Nephron progenitor cell (in vitro differentiated cells): ENCODE measurements at places on chromosomes 16 and 17.

DNA sequence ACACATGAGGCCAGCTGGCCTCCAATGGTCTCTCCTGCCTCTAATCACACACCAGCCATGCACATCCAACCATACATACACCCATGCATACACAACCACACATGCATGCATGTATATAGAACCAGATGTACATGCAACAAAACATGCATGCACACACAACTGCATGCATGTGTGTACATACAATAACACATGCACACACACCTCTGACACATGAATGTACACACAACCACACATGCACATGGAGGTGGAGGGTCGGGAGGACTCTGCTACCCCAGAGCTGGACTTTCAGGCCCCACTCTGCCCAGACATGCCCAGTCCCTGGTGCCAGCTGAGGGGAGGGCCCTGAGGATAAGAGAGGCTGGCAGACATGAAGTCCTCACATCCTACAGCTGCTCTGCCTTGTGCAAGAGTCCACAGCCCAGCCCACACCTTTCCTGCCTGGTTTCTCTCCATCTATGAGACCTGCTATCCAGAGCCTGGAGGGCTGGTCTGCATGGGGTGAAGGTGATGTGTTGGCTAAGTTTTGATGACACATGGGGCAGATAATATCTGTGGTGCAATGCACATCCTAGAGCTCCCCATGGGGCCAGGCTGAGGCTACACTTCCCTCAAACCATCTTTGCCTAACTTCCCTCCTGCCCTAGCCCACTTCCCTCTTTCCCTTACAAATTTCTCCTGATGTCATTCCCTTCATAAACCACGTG lies 50.9 kb upstream of the SDK2 start:
- no peak for DNase-seq

- DNase-seq: no peak
Measured at GRCh38 chr17:57355090-57355859, 99.0 kb downstream of the MSI2 start.

- no peak for DNase-seq
Measured at GRCh38 chr17:50460831-50461526, 7.7 kb downstream of the CHAD start.

DNA sequence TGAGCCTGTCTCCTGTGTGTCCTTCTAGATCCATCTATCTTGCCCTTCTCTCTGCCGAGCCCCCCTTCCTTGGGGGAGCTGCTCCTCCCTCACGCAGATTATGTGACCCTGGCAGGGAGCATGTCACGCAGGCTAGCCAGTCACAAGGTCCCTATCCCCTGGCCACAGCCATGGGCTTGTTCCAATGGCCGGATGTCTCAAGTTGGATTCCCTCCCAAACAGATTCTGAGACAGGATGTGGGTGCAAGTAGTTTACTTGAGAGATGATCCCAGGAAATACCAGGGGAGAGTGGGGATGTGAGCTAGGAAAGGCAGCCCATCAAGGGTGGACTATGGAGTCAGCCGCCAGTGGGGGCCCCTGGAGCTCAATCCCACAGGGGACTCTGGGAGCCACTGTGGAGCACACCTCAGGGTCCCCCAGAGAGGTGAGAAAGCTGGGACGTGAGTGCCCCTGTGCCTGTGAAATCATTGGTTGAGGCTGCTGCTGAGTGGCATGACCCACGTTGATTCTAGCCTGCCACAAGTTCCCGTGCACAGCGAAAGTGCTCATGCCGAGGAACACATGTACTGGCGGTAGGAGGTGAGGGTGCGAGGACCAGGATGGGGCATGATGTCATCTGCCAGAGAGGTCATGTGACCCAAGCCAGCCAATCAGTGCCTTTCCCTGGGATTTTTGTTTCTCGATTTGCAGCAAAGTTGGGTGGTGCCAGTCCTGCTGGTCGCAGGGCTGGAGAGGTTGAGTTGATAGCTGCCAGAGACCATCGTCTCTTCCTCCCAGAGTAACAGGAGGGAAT lies 6.4 kb upstream of the CRISPLD2 start:
- DNase-seq: no peak
